ENCODE measurements at places on chromosomes 3 and 15.

GRCh38 chr3:154568064-154568463, 138.1 kb upstream of the GPR149 start:
- no peak for DNase-seq

- no peak for DNase-seq
These were observed 286.6 kb downstream of the PTPRG start for GRCh38 chr3:61847784-61848462.

DNA sequence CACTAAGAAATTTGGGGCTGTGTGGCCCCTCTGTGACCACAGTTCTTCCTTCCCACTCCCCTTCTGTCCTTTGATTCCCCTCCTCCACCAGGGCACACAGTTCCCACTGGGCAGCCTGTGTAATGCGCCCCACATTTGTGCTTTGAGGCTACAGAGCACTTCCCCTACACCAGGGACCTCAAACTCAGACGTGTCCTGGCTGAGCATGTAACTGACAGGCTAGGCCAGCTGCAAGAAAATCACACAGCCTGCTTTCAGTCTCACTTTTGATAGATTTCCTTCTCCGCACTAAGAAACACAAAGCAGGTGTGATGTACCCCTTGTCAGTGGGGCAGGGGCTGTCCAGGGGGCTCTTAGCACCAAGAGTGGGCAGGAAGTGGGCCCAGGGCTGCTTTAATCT, 29.6 kb downstream of the PRKCD start:
- DNase-seq = no peak

- DNase-seq = no peak
These were observed 8.7 kb downstream of the SPINT1 start for GRCh38 chr15:40852529-40852928.

GRCh38 chr3:134857776-134858362, 62.8 kb downstream of the EPHB1 start:
- no peak for DNase-seq

GRCh38 chr3:144175644-144176425, 204.2 kb downstream of the DIPK2A start:
- no peak for DNase-seq

- DNase-seq = no peak
These were observed at the start of gene KY for GRCh38 chr3:134650431-134651346. KY (minus strand) TSS chr3:134651022; CDS start chr3:134650960, 62 bp downstream.

DNA sequence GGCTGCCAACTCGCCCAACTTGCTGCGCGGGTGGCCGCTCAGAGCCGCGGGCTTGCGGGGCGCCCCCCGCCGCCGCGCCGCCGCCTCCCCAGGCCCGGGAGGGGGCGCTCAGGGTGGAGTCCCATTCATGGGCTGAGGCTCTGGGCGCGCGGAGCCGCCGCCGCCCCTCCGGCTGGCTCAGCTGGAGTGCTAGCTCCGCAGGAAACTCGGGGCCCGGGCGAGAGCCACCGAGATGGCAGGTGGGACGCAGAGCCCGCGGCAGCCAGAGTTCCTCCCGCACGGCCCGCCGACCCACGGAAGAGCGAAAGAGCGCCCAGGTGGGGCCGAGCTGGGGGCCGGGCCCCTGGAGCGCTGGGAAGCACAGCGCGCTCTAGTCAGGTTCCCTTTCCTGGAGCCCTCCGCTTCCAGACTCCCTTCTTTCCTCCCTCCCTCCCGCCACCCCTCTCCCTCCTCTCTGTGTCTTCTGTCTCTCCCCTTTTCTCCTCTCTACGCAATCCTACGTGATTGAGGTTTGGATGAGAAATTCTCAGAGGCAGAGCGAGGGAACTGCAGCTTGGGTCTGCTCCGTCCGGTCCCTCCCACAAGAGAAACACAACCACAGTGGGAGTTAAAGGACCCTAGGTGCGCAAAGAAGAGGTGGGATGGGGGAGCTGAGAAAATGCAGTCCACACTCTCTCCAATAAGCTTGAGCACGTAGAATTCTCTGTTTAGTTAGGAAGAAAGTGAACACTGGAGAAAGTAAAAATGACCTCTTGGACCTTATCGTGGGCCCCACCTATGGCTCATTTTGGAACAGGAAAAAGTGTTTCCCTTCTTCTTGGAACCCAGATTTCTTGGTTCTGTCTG, 317.3 kb downstream of the FGF12 start:
- no peak for DNase-seq

- no peak for DNase-seq
These were observed 139.3 kb downstream of the FILIP1L start for GRCh38 chr3:99974989-99975388.

DNA sequence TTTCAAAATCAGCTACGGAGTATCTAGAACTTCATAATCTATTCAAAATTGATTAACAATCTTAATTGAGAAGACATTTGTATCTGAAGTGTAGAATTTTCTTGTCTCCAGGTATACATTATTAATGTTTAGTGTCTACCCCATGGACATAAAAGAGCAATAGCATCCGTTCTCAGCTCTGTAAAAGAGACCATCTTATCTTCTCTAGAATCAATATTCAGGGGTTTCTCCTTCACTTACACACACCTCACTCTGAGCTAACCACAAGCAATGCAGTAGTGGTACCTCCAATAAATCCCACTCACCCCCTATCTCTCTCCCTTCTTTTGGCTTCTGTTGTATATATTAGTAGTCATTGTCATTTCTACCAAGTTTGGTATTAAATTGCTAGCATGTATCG, 16.2 kb downstream of the MBNL1 start:
- DNase-seq = no peak

- no peak for DNase-seq
These were observed 231.3 kb downstream of the OCA2 start for GRCh38 chr15:27867861-27868260.

- DNase-seq = no peak
These were observed 34.8 kb upstream of the RAB6B start for GRCh38 chr3:133930341-133930933.

- no peak for DNase-seq
These were observed 61.0 kb downstream of the ATP8B4 start for GRCh38 chr15:50057905-50058639.

- DNase-seq = no peak
These were observed 749.1 kb upstream of the ARPP21 start for GRCh38 chr3:34890247-34890646.

- no peak for DNase-seq
These were observed 3.4 kb downstream of the SELENOK start for GRCh38 chr3:53888232-53888631.

GRCh38 chr3:11001020-11001657, 8.6 kb downstream of the SLC6A1 start:
- DNase-seq = no peak

GRCh38 chr15:76996526-76997401, 1.8 kb downstream of the PSTPIP1 start:
- DNase-seq = peak; percentile 60

All from activated gamma-delta T cell treated with Interleukin-2 at 50 U/mL for 16 hours (primary cell).